ENCODE measurements at places on chromosomes 5 and 9.

DNA sequence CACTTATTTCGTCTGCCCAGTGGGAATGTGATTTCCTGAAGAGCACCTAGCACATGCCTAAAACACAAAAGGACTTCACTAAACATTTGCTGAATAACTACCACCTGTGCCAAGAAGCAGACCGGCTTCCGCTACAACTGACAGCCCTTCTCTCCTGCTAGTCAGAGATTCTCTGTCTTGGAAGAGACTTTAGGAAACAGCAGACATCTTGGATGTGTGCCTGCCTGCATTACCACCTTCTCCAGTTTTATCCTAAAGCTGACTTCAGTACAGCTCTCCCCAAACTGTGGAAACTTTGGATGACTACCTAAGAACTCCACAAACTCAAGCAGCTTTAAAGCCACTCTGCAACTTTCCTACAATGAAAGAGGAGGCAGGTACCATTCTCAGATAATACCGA, 116.5 kb upstream of the MAN2A1 start:
- DNase-seq = no peak

GRCh38 chr5:114727358-114727757, 365.5 kb downstream of the KCNN2 start:
- no peak for DNase-seq

- DNase-seq = no peak
These were observed 31.6 kb downstream of the PTGS1 start for GRCh38 chr9:122402403-122402871.

DNA sequence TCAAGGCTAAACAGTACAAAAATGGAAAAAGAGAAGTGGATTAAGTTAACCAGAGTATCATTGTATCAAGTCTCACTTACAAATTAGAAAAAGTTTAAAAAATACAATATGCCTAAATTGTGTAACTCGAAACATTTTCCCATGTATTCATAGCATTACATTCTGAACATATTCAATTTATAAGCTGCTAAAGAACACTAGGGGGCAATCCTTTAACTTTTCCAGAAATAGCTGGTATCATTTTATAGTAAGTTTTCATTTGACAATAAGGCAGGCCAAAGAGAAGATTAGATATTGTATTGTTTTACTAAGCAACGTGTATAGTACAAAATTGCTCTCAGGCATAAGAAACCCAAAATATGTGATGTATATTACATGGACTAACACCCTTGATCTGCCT, 234.6 kb downstream of the ADGRV1 start:
- no peak for DNase-seq

DNA sequence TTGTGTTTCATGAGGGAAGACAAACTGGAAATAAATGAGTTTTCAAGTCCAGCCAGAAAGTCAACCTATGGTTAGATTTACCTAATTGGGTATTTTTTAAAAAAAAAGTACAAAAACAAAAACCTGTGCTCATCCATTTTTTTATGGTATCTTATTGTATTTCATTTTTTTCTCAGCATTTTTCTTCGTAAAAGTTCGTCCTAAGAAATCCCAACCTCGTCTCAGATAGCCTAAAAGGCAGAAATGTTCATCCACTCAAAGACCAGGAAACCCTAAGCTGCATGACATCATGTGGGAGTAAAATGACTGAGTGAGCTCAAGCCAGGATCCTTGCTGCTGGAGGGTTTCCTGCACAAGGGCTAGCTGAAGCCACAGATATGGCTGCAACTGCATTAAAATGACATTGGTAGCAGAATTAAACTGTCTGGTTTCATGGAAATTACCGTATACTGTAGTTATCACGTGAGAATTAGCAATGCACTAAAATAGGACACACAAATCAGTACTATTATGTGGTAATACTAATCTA, 70.4 kb downstream of the NFIB start:
- DNase-seq = no peak

GRCh38 chr9:31700252-31701045, 684.0 kb upstream of the ACO1 start:
- DNase-seq = no peak

GRCh38 chr9:121398374-121398773, 28.3 kb upstream of the STOM start:
- DNase-seq = no peak

- DNase-seq = no peak
These were observed 318.7 kb downstream of the TLE1 start for GRCh38 chr9:81370650-81371049.

- no peak for DNase-seq
These were observed 82.9 kb downstream of the RXRA start for GRCh38 chr9:134408939-134409737.

GRCh38 chr5:123810253-123810652, 298.3 kb downstream of the CSNK1G3 start:
- no peak for DNase-seq

- DNase-seq = no peak
These were observed 60.8 kb downstream of the PTPN3 start for GRCh38 chr9:109437286-109437685.

GRCh38 chr9:126677188-126678084, 63.7 kb downstream of the LMX1B start:
- DNase-seq = no peak

- no peak for DNase-seq
These were observed 45.2 kb downstream of the P4HA2 start for GRCh38 chr5:132182359-132183040.

GRCh38 chr9:86337469-86338108, 16.6 kb downstream of the TUT7 start:
- DNase-seq = no peak

DNA sequence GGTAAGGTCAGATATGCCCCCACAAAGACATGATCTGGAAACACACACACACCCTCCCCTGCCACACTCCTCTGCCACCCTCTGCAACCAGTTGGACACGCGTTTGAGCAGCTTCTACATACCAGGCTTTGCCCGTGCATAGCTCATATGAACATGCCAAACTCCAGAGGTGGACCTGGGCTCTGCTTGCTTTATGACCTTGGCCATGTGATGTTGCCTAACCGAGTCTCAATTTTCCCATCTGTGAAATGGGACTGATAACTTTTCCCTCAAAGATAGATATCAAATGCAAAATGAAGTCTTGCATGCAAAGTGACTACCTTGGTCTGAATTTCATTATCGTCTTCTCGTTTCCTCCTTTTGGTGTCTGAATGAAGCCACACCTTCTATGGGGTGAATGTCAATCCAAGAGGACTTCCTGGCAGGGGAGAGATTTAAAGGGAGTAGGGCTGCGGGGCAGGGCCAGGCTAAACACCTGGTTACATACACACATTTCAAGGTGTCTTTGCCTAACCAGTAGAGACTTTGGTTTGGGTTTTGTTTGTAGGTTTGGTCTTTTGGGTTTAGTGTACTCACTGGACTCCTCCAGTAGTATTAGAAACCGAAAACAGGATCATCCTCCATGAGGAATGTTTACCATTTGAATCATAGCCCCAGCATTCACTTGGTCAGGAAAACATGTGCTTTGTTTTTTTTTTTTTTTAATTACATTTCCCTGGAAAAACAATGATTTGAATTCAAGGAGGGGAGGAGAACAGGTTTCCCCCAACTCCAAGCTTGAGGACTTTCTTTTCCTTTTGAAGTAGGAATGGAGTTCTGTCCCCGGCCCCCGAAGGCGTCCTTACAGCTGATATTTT, 63.2 kb downstream of the COL27A1 start:
- no peak for DNase-seq

GRCh38 chr5:139667730-139668063, 19.5 kb downstream of the CXXC5 start:
- no peak for DNase-seq

GRCh38 chr9:127967151-127967809, 13.5 kb downstream of the EEIG1 start:
- DNase-seq = no peak

DNA sequence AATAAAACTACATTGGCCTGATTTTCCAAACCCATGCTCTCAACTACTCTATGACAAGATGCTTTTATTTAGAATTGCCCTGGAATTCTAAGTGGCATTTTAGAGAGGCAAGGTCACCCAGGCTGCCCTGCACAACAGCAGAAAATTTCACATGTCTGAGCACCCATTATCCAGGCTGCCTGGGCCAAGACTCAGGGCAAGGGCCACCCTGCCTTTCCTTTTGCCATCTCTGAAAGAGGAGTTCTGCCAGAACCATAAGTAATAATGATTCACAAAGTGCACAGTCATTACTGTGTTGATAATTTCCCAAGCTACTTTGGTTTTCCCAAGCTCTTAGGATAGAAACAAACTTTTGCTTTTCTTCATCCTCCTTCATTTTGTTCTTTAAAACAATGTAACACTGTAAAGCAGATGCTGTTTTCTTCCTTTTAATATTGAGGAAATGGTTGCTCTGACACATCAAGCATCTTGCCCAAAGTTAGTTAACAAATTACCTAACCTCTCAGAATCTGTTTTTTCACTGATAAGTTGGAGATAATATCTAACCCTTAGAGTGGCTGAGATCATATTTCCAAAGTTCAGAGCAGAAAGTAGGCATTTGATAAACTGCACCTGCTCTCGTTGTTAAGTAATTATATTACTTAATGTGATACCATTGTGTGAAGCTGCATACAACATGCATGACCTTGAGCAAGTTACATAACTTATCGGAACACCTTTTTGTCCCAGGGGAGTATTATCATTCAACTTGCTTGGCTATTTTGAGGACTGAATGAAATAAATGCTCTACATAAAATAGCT, 325.6 kb downstream of the PRELID2 start:
- no peak for DNase-seq

DNA sequence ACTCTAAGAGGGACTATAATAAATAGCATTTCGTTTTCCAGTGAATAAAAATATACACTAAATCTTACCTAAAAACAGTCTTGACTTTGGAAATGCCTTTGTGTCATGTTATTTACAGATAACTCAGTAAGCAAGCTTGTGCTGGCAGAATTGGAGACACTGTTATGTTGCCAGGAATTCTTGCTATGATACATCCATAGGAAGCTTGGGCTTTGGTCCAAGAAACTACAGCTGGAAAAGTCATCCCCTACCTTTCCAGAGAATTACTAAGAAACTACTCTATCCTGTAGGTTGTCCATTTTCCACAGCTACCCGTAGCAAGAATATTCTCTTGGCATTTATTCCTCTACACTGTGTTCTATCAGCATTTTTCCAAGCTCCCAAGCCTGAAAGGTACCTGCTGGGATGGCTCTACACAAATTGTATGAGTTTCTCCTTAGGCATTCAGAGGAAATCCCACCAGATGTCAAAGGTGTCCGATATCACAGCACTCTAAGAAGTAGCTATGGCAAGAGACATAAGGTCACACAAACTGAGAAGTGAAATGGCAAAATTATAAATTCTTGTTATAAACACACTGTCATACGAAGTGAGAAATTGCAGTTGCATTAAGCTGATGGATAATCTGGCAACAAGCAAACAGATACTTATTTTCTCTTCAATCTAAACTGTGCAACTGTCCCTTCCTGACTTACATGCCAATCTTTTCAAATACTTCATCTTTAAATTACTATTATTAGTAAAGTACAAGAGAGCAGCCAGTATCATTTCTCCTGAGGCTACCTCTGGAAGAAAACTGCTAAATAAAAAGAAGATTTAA, 68.5 kb downstream of the MCTP1 start:
- no peak for DNase-seq

DNA sequence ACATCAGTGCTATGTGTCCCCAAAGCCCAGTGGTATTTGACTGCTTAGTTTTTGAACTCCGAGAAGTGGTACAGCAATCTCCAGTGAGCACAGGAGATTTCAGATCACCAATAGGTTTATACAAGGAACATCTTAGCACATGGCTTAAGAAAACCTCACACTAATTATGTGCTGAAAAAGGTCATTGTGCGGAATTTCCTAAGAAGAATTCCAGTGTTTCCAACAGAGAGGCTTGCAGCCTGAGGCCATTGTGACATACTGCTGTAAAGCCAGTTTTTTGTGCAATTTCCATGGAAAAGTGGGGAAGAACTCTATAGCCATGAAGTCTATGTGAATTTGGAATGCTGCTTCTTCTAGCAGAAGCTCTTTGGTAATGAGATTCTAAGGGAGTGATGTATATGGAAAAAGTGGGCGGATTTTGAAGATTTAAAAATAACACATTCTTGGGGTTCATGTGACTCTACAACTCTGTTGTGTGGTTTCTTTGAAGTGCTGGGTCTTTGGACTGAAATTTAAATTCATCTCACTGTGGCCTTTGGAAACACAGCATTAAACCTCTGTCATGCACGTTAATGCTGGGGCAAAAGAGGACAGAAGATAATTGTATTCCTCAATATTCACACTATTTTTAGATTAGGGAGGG, 110.5 kb upstream of the CD180 start:
- no peak for DNase-seq

Measured in D721Med (cell line).